Activated CD4-positive, alpha-beta T cell treated with anti-CD3 and anti-CD28 coated beads, Interleukin-10, Interleukin-2, amounts not matched to agents 100 ng/mL and 50 ng/mL, durations not matched to agents 16 hours and 8 hours (primary cell): ENCODE measurements at places on chromosomes 13 and 19.

DNA sequence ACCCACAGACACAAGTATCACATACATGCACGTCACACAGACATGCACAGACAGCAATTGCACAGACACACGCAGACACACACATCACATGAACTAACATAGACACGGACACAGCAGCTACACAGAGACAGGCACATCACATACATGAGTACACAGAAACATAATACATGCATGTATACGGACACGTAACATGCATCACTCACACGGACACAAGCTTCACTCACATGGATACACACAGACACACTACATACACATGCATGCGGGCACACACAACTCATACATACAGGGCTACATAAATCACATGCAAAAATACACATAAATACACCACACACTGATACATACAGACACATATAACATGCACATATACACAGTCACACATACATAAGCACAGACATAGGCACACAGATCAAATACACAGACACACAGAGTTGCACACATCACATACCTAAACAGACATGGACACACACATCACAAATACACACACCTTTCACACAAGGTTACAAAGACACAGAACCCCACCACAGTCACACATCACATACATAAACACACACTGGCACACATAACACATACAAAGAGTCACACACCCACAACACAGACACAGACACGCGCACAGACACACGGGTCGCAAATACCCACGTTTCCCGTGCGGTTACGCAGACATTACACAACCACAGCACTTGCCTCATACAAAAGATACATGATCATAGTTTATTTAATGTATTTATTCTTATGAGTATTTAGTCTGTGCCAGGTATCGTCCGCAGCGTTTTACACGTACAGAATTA, 1.1 kb upstream of the LMTK3 start:
- DNase-seq: no peak

- no peak for DNase-seq
Observed at GRCh38 chr13:89923736-89924135, 1423.8 kb upstream of the MIR17HG start.

GRCh38 chr13:106400289-106400688, 135.2 kb downstream of the EFNB2 start:
- DNase-seq: no peak

DNA sequence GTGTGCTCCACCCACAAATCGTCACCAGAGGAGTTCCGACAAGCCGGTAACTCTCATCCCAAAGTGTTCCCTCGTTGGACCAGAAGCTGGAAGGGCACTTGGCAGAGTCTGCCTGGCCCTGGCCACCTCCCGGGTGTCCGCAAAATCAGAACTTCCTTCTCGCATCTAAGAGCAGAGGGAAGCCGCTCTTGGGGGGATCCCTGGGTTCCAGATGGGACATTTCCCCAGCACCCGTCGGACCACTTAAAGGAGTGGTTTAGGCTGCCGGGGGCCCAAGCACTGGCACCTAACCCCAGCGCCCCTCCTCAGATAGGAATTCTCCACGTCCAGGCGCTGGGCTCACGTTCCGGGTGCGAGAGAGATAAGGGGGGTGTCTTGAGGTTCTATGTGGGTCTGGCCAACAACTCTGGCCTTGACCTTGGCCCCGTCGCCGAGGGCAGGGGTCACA, 857 bp upstream of the MAP2K7 start:
- no peak for DNase-seq

DNA sequence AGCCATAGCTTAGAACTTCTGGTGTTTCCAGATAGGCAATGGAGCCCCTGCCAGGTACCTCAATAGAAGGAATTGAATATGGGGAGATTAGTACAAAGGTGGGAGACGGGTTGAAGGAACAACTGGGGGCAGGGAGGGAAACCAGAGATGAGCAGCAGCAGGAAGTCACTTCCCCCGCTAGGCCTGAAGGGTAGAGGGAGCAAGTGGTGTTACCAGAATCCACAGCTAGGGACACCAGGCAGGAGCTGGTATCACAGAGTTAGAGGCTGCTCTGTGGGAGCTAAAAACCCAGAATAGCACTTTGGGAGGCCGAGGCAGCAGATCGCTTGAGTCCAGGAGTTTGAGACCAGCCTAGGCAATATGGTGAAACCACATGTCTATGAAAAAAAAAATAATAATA, 15.3 kb upstream of the HNRNPUL1 start:
- DNase-seq: no peak

DNA sequence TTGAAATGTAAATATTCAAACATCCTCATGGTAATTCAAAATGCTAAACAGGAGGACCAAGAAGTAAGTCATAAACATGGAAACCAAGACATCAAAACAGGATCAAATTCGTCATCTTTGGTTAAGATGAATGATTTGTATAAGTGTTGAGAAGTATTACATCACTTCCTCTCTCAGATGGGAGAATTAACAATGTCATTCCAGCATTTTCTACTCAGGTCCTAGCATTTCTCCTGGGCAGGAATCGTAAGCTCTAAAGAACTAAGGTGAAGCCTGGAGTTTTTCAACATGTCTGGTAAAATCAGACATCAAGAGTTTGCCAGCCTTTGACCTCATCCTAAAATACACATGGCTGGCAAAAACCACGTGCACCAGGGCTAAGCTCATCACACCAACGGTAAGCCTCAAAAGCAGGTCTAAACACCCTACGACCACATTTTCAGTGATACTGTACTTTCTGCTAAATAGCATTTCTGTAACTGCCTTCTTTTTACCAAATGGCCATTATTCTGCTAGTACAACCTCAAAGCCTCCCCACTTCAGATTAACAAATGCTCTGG, 24.8 kb downstream of the RANBP3 start:
- peak; percentile 57 for DNase-seq

DNA sequence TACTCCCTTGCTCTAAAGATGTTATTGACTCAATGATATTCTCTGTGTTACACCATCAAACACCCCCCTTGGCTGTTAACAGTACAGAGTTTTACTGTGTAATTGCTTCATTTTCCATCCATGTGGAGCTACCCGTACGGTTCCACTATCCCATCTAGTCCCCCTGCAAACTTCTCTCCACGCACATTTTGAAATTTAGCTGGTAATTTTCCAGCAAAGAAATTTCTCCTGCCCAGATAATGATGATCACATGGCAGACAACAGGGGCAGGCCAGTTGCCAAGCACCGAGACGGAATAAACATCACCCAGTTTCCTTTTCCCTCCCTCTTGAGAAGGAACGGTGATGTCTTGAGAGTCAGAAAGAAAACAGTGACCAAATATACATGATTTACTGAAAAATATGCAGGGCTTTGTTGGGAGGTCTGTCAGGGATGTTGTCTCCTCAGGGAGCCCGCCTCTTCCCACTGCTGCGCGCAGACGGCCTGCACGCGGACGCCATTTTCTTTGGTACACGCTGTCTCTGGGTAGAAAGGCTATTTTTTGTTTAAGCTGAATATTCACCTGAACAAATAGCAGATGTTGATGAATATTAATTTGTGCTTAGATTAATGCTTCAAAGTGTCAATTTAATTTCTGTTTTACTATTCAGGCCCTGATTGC, 109.9 kb downstream of the OLFM4 start:
- no peak for DNase-seq

DNA sequence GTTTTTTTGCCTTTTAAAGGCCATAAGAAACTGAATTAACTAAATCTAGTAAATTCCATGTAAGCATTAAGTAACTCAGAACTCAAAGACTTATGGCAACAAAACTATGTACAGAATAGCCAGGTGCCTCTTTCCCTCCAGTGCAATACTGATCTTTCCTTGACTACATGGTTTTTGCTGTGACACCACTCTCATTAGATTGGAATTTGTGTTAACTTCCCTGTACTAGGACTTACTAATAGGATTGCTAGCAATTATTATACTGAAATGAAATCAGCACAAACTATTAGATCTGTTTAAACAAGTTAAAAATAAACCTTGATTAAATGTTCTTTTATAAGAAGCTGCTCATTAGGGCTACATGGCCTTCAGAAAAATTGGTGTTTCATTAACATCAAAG, 96.3 kb downstream of the DACH1 start:
- no peak for DNase-seq

GRCh38 chr19:48081106-48081505, 29.5 kb downstream of the PLA2G4C start:
- DNase-seq: no peak

DNA sequence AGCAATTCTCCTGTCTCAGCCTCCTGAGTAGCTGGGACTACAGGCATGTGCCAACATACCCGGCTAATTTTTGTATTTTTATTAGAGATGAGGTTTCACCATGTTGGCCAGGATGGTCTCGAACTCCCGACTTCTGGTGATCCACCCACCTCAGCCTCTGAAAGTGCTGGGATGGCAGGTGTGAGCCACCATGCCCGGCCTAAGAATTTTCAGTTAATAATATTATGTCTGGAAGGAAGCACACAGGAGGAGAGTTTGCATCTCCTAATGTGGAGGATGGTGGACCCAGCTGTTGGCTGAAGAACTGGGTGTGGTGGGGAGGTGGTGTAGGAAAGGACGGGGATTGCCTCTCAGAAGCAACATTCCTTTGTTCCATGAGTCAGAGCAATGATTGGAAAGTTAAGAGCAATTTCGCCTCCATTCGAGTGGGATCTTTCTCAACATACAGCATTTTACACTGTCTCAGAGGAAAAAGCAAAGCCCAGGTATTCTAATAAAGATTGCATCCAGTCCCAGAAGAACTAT, 11.9 kb downstream of the PDCD2L start:
- DNase-seq: no peak

DNA sequence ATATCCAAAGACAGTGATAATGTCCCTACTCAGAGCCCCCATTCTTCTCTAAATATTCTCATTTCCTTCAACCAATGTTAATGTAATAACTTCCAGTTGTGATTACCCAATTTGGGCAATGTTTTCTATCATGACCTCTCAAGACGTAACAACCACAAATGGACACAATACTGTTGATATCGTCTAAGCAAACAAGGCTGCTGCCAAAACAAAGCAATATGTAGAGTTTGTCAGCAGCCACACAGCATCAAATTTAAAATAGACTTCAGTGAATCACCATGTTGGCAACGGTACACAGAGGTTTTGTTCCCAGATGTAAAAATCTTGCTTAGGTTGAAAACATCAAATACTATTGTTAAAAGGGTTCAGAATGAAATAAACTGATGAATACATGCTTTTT, 205.1 kb downstream of the DACH1 start:
- no peak for DNase-seq

- no peak for DNase-seq
Observed at GRCh38 chr13:48975101-48975855, 434 bp upstream of the FNDC3A start.

DNA sequence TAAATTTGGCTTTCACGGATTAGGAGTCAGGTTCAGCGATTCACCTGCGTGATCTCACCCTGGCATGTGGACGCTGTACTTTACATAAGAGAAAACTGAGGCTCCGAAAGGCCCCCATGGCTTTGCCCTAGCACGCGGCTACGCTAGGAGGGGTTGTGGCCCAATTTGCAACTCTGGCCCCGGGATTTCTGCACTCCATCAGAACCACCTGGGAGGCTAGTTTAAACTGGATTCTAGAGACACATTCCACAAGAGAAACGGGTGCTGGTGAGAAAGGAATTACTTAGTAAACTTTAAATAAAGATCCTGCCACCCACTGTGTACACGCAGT, 6.2 kb downstream of the BCL3 start:
- DNase-seq: no peak

GRCh38 chr19:57192077-57192420, 749 bp downstream of the ZNF264 start:
- no peak for DNase-seq

- peak; percentile 54 for DNase-seq
Observed at GRCh38 chr19:4676955-4677731, 7.0 kb upstream of the MYDGF start.

DNA sequence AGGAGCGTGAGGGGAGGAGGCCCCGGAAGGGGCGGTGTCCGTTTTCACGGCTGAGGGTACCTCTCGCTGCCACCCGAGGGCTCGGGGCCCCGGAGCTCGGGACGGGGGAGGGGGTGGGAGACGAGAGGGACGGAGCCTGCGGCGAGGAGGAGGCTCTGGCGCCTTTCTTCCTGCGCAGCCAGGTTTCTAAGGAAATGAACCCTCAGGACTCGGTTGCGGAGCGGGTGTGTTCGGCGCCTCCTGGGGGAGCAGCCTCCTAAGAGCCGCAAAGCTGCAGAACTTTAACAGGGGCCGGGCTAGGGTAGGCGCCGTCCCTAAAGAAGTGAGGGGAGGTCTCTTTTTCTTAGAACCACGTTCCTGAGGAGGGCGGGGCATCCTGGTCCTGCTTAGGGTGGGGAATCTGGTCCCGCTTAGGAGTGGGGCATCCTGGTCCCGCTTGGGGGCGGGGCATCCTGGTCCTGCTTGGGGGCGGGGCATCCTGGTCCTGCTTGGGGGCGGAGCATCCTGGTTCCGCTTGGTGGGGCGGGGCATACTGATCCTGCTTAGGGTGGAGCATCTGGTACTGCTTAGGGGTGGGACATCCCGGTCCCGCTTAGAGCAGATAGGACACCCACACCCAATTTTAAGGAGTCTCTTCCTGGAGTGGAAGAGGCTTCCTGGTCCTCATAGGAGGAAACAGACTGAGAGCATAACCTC, 6.2 kb downstream of the SYT5 start:
- DNase-seq: peak; percentile 50

DNA sequence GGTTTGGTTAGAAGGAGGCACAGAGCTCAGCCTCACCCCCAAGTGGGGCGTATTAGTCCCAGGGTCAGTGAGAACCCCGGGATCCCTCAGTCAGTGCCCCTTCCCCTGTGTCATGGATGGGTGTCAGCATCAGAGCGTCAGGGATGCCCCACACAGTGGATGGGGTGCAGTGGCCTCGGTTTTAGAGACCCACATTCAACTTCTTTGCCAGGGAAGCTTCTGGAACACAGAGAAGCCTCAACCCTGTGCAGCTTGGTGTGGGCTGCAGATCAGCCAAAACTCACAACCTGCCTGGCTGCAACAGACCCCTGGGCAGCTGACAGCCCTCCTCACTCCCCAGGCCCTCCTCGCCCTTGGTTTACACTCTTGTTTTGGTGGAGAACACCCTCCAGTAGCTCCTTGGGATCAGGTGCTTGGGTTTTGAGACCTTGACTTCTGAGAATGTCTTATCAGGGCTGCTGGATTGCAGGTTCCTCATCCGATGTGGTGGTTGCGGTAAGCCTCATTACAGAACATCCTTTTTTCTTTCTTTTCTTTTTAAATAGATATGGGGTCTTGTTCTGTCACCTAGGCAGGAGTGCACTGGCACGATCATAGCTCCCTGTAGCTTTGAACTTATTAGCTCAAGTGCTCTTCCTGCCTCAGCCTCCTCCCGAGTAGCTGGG, 11.0 kb downstream of the ZNF333 start:
- no peak for DNase-seq

DNA sequence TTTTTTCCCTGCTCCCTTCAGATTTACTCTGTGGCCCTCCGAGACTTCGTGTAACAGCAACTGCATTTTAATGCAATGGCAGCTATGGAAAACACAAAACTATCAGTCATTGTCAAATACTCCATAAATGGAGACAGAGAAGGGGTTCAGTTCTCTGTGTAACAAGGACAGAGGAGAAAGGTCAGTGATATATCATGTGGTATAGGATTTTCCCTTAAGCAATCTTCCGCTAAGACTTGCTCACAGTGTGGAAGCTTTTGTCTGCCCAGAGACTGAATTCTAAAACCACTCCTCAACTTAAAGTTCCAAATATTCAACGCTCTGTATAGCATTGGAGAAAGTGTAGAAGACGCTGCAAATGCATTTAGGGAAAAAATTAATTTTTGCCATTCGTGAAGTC, 111.3 kb upstream of the EDNRB start:
- DNase-seq: no peak

- DNase-seq: no peak
Observed at GRCh38 chr19:14354445-14354844, 26.8 kb upstream of the ADGRE5 start.

GRCh38 chr13:20182231-20182846, 10.4 kb downstream of the GJB2 start:
- DNase-seq: peak; percentile 80
